ENCODE measurements at places on chromosomes 1 and 21.

DNA sequence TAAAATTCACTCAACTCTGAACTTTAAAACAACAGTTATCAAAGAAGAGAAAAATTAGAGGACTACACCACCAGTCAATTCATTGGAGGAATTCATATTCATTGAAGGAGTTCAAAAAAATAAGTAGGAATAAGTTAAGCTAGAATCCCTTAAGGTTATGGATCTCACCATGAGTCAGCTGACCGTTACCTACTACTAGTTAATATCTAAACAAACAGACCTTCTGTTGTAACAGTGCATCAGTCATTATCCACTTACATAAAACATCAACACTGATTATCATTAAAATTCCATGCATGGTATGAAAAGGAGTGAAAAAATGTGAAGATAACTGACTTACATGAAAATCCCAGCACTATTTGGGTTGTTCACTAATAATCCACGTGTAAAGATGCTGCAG is 44.9 kb downstream of the FOXJ3 start:
- no peak for DNase-seq

DNA sequence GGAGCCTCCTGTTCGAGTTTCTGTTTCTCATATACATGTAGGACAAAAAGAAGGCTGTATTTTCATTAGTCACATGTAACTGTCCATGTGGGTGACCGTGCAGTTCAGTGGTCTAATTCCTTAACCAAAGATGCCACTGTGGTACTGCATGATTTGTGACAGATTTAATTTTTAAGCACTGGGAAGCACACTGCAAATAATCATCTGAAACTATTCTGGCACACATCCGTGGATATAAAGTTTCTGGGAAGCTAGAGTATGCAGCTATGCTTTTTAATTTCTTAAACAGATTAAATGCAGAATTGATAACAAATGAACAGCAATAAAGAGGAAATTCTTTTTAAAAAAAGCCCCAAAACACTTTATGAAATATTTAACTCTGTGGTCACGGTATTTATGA is 254.8 kb downstream of the LMO4 start:
- DNase-seq: no peak

GRCh38 chr1:211598514-211598913 is 19.6 kb upstream of the SLC30A1 start:
- DNase-seq: no peak

- peak; percentile 50 for DNase-seq
These were observed 23.2 kb downstream of the NUAK2 start for GRCh38 chr1:205298191-205298994.

- no peak for DNase-seq
These were observed 30.5 kb downstream of the TMCC2 start for GRCh38 chr1:205258261-205258691.

- DNase-seq: no peak
These were observed 10.1 kb downstream of the ZNF644 start for GRCh38 chr1:91011726-91012125.

DNA sequence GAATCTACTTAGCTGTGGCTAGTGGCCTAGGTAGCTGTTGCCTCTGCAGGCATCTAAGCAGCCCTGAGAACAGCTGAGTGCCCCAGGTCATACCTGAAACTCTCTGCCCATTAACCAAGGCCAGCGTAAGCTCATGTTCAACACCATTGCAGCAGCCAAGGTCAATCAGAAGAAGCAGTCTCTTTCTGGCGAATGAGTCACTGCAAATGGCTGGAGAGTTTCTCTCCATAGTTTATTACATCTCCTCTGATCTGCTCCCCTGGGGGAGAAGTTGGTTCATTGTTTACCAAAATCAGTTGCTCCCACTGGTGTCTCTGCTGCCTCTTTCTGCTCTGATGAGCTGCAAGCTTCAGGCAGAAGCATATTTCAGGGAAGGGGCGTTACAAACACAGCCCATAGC is 6.9 kb upstream of the BCL9 start:
- DNase-seq: peak; percentile 34

DNA sequence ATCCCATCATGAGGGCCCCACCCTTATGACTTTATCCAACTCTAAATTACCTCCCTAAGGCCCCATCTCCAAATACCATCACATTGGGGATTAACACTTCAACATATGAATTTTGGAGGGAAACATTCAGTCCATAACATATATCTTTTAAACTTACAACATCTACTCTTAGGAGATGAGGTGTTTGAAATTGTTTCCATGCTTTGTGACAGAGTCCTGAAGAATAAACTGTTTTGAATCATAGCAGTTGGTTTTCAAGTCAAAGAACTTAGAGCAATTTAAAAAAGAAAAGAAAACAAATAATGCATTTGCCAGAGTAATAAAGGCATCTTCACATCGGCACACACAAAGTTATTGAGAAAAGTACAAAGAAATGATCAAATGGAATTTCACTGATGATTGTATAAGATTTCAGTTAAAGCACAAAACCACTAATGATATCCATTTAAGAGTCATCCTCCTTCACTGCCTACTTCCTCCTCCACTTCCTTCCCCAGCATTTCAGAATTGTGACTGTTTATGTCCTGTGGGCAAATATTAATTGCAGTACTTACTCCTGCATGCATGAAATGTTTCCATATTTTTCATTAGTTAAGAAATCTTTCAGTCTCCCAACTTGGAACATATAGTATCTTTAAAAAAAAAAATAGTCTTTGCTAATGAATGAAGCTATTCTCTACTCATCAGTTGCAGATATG is 202.0 kb downstream of the LRRC40 start:
- no peak for DNase-seq

- DNase-seq: no peak
These were observed 22.5 kb downstream of the MIER1 start for GRCh38 chr1:66947267-66947666.

GRCh38 chr1:185229981-185230380 is 73.0 kb downstream of the SWT1 start:
- DNase-seq: no peak

GRCh38 chr1:67821263-67821662 is 12.0 kb downstream of the GNG12 start:
- DNase-seq: no peak

DNA sequence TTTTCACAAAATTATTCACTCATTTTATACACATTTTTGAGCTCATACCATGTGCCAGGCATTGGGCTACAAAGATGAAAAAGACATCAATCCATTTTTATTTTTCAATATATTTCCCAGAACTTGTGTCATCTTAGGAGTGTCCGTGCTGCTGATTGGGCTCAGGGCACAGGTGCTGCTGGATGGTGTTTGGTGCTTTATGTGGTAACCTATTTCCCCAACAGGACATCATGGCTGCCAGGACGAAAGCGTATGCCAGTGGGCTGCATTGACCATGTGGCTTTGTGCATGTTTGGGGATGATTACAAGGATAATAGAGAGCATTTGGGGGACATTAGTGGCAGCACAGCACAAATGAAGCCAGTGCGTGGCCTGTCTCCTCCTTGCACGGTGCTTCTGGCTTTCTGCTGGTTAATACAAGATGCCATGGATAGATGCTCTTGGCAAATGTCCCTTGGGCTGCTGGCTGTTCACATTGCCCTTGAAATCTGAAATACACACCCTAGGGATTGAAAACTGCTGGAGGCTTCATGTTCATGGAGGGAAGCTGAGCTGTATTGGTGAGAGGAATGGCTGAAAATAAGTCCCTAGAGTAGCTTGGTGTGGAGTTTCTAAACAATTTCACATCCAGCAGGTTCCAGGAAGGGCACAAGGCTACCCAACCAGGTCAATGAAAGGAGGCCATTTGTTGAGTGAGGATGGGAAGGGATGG is 52.3 kb downstream of the TENT5C start:
- no peak for DNase-seq

Measured in pancreas (tissue), 10 donors.